ENCODE measurements at places on chromosomes 4 and X.

GRCh38 chr4:100014616-100015015, 64.5 kb upstream of the H2AZ1 start:
- DNase-seq = no peak

- DNase-seq = no peak
Measured at GRCh38 chr4:93182722-93183121, 645.8 kb upstream of the ATOH1 start.

GRCh38 chr4:183105092-183105491, 6.0 kb downstream of the WWC2 start:
- no peak for DNase-seq

GRCh38 chr4:144267084-144267483, 126.6 kb upstream of the GYPA start:
- no peak for DNase-seq

DNA sequence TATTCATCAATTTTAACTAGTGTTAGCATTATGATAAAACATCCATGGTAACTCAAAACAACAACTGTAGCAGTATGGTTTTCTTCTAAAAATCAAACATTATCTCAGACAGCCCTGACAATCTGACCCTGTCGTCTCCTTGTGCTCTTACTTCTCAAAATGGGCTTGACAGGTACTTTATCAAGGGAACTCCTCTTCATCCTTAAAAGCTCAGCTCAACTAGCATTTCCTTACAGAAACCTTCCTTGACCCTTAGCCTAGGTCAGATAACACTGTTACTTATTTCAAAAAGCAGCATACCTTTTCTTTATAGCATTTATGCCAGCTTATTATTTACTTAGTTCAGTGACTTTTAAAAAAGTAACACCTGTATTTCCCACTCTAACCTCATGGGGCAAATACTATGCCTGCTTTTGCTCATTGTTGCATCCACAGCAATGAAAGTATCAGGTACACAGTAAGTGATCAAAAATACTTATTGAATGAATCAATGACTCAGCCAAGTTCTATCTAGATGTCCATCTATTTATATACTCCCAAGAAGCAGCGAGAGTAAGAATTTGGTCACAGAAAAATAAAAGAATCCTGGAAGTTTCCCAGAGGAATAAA, 41.9 kb downstream of the ADAMTS3 start:
- DNase-seq = no peak

DNA sequence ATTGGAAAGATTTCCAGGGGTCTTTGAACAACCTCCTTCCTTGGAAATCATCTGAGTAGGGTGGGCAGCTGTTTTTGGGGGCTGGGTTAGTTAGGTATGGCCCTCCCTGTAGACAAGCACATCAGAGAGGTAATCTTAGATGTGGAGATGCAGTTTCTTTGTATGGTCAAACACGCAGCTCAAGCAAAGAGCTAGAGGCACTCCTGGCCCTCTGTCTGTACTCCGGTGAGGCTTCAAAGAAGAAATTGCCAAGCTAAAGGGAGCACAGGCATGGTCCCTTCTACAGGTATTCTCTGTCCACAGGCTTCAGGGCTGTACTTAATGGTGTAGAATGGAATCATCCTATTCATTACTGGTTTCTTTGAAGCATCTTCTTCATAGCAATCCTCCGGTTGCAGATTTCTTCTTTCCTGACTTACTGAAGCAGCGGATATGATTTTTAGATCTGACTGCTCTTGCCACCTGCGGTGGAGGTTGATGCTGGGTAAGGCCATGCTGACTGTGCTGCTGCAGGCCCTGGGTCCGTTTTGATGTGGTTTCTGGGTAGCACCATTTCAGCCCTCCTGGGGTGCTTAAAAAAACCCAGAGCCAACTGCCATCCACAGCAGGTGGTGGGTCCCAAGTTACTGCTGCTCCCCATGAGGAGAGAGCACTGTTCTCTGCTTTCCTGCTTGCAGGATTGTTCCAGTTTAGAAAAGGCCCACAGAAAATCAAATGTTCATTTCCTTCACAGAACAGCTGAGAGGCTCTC, 318.9 kb upstream of the GATB start:
- no peak for DNase-seq

DNA sequence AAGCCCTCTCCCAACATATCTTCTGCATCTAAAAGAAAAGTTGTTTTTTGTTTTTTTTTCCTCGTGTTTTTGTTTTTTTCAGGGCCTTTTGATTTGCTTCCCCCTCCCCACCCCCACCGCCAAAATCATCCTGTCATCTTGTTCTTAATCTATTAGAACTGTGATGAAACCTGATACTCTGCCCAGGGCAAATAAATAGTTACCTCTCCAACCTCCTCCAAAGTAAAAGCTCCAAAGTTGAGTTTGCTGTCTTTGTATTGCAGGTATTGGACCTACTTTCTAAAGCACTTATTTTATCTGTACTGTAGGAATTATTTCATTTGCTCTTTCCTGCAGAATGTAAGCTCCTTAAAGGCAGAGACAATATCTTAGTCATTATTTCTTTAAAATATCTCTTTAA, 172.9 kb downstream of the SOWAHB start:
- no peak for DNase-seq

GRCh38 chr4:136864604-136865185, 667.6 kb downstream of the PCDH18 start:
- DNase-seq = peak; percentile 51

DNA sequence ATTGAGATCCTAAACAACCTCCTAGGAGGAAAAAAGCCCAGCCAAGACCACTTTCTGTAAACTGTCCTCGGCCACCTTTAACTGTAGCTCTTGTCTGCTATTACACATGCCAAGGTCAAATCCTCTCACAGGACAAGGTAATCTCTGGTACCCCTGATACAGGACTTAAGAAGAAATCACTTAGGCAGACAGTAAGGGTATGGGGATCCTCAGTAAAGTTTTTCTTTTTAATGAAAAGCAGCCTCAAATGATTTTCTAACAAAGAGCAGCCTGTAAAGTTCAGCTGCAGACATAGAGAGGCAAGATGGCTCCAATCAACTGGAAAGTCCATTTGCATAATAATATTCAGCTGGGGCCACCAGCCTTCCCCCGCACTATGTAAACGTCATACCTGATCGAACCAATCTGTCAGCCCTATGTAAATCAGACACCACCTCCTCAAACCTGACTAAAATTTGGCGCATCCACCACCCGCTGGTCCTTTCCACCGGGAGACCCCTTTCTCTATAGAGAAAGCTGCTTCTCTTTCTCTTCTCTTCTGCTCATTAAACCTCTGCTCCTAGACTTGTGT, 14.6 kb upstream of the MPP1 start:
- DNase-seq = no peak

DNA sequence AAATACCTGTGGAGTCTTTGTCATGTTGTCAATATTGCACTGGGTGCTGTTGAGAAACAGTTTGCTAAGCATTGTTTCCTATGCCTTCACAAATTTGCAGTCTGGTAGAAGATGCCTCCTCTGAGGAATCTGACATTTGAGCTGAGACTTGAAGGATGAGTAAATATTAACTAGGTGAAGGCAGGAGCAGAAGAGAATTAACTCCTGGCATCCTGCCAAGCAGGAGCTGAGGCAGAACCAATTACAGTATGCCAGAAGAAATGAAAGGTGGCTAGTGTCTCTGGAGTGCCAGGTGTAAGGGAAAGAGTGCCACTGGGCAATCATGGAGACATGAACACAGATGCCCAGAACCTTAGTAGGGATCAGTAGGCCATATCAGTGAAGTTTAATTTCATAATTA, 1778.2 kb upstream of the PCDH10 start:
- DNase-seq = no peak

GRCh38 chr4:60389633-60390032, 810.5 kb upstream of the ADGRL3 start:
- no peak for DNase-seq

DNA sequence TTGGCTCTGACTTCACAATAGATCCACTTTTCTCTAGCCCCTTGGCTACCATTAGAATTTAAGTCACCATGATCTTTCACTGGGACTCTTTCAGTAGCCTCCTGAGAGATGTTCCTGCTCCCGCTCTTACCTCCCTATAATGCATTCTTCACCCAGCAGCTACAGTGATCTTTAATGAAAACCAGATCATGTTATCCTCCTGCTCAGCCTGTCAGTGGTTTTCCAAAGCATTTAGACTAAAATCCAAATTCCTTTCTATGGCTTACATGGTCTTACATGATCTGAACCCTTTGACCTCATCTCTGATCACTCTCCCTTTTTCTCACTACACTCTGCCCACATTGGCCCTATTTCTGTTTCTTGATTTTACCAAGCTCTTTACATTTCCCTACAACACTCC, 18.3 kb upstream of the RPS6KA3 start:
- DNase-seq = no peak

DNA sequence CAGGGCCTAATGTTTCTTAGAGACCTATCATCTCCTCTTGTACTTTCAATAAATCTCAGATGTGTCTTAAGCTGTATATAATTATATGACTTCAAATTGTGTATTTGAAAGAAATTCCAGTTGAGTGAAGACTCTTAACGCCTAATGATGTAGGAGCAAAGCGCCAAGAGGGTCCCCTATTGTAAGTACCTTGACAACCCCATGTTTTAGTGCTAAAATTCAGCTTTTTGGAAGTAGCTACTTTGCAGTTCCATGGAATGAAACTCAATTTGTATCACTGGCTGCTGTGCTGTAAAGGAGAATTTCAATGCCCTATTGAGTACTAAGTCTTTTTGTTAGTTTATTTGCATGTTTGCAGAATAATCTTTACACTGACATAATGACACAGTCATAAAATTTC, 1826.6 kb upstream of the AGA start:
- DNase-seq = no peak

DNA sequence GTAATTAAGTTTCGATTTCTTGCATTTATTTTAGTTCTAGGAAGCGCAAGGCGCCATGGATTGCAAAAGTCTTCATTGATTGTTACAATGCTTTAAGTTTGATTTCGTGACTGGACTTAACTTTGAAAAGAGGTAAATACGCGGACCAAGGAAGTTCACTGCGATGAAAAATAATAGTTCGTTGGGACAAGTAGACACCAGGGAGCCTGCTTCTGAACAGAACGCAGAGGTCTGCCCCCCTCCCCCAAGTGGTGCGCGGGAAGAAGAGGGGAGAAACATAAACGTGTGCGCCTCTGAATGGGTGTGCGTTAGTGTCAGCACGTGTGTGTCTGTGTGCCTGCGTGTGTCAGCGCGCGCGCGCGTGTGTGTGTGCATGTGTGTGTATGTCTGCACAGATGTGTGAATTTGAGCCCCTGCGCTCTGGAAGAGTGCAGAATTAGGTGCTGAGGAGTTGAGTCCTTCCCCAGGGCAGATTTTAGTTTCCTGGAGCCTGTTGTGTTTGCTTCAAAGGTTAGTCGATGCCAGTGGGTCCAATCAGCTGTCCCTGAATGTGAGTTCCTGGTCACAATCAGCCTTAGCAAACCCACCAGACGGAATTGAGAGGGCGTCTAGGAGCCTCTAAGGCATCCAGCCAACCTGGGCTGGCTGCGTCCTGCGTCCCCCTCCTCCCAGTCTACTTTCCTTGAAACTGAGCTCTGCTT, 5.8 kb upstream of the POU4F2 start:
- DNase-seq = no peak

GRCh38 chr4:190020790-190021717, 6.0 kb downstream of the FRG2 start:
- no peak for DNase-seq

GRCh38 chr4:18578307-18578706, 556.8 kb upstream of the LCORL start:
- no peak for DNase-seq

DNA sequence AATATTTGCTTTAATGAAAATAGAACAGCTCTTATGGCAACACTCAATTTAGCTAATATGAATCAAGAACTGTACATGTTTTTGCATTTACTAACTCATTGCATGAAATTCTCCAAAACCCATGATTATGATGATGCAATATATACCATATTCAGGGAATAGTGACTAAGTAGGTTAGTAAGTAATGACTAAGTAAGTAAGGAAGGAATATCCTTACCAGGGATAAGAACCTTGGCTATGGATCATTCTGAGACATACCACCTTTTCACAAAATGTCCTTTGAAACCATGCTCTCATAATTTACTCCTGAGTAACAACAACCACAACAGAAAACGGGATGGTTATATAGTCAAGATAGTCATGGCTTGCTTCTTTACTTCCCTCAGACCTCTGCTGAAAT, 1513.0 kb downstream of the STIM2 start:
- no peak for DNase-seq

- no peak for DNase-seq
Measured at GRCh38 chr4:89539374-89539773, 231.8 kb upstream of the GPRIN3 start.

DNA sequence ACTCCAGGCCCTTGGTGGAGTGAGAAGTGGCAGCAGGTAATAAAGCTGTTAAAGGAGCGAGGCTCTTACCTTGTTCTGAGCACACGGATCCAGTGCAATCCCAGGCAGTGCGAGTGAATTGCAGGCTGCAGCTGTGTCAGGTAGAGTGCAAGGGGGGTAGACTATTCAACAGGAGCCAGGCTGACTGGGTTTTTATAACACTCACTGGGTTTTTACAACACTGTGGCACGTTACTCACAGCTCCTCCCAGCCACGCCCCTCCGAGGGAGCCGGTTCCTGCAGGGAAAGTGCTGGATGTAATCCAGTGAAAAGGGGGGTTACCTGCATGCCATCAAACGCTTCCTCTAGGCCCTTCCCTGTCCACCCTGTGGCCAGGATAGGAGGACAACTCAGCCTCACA, 358 bp downstream of the FGFBP1 start:
- DNase-seq = no peak

- no peak for DNase-seq
Measured at GRCh38 chr4:94410678-94411206, 41.0 kb upstream of the PDLIM5 start.

- no peak for DNase-seq
Measured at GRCh38 chr4:118279328-118279727, 73.5 kb downstream of the PRSS12 start.

DNA sequence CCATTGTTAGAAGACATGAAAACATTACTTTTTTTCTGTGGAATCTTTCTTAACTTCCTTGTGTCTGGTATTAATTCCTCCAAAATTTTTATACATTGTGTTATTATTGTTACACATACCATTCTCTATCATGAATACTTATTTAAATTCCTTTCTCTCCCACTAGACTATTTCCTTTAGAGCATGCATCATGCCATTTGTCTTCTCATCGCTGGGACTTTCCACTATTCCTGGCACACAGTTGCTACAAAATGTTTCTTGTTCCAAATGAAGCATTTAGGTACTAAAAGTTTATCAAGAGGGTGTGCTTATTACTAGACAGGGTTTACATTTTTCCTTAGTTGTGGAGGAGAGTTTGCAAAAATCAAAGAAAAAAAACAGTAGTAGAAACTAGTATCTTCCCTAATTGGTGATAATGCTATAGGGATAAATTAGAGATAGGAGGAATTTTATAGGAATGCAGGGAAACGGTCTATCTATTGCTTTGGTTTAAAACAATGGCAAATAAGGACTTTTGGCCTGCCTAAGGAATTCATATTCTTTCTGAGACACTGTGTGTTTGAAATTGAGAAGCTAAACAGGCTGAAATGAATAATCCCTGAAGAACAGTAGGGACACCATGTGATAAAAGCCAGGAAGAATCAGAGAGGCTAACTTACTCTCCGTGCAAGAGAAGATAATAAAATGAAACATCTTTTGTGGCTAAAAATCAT, 187.5 kb upstream of the TBC1D9 start:
- no peak for DNase-seq
